Stimulated activated CD8-positive, alpha-beta memory T cell treated with anti-CD3 and anti-CD28 coated beads, Interleukin-2, amount 100 ng/mL, for 1 hour (primary cell): ENCODE measurements at places on chromosomes 1 and 21.

GRCh38 chr1:52725903-52726264 lies 369 bp upstream of the ZYG11B start:
- DNase-seq = no peak

- DNase-seq = no peak
Observed at GRCh38 chr1:65965112-65965996, 172.7 kb downstream of the PDE4B start.

DNA sequence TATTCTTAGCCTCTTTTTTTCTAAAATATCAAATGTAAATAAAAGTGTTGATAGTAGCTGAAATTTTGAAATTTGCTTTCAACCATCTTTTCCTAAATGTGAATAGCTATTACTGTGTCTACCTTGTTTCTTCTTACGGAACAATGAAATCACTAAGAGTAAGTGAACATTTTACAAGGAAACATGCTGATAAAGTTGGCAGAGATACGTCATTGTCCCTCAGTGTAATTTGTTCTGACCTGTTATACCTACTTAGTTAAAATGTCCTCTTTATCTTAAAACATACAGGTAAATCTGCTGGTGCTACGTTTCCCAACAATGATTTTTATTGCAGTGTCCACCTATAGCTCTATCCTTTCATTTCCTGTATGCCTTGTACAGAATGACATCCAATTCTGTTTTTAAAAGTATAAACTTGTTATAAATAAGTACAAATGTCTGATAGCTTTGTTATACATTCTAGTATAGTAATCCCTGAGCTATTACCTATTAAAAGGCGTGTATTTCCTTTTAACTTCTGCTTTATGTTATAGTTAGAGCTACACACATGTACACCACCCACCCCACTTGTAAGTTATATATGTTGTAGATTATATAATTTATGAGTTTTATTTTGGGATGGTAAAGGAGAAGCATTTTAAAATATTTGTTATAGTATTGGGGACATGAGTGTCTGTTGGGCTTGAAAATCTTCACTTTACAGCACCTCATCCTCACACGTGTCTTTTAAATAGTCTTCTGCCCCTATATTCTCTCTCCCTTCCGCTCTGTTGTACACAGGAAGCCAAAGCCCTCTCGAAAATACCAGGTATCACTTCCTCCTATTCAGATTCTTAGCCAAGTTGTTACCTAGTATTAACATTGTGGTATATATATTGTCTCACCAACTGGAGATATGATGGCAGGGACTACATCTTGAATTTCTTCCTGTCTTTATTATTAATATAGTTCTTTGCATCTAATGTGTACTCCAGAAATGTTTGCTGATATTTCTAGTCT lies 25.2 kb downstream of the LAMC1 start:
- DNase-seq = no peak

DNA sequence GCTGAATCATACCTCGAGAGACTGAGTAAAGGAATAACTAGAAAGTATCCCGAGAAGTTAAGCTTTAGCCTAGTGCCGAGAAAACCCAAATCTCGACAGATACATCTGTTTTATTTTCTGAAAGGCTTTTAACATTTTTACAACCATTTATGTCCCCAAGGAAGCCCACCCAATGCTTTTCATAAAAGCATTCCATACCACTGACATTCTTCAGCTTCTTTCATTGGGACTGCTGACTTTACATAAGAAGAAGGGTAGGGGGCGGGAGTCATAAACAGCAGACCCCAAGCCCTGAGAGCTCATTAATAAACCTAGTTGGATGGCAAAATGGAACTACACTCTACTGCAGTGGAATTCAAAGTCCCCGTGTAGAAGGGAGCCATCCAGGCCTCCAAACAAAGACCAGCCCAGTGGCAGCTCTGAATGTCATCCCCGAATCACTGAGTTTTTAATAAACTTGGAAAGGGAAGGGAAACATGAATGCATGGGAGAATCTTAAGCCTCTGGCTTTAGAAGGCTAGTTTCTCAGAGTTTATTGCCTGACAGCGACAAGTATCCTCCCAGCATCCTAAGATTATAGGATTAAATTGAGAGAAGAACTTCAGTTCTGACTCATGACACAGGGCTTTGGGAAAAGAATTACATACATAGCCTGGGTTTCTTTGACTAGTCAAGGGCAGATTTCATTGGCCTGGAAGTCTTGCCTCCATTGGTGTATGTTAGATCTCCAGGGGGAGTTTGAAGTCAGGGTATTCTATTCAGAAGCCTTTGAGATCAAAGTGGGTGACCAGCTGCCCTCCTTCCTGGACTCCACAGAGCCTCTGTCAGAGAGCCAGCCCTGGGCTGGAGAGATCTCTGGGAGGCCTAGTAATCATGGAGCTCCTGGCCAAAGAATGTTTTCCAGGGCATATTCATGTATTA lies 3.7 kb downstream of the ATF3 start:
- no peak for DNase-seq

DNA sequence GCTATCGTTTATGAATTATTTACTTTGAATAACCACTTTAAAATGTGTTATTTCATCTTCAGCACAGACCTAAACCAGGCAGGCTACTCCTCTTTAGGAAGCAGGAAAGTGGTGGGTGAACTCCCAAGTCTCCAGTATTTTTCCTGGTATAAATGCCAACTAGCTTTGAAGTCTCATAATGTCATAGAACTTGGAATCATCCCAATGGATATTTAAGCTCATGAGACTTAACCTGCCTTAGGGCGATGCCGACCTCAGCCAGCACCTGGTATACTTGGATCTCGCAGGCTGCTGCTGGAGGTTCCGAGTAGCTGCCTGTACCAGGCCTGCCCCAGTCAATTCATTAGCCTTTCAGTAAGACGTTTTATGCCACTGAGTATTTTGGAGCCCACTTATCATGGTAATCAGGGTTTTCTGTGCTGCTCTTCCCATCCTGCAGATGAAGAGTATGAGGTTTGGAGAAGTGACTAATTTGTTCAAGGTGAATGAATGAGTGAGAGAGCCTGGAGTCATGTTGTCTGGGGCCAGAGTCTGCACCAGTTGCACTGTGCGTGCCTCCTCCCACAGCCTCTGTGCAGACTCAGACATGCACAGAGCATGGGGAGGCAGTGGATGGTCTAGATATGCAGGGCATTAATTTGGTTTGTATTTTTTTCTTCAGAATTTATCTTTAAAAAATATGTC lies 34.9 kb downstream of the VANGL1 start:
- no peak for DNase-seq

GRCh38 chr1:105830571-105831146 lies 1225.8 kb upstream of the PRMT6 start:
- no peak for DNase-seq

DNA sequence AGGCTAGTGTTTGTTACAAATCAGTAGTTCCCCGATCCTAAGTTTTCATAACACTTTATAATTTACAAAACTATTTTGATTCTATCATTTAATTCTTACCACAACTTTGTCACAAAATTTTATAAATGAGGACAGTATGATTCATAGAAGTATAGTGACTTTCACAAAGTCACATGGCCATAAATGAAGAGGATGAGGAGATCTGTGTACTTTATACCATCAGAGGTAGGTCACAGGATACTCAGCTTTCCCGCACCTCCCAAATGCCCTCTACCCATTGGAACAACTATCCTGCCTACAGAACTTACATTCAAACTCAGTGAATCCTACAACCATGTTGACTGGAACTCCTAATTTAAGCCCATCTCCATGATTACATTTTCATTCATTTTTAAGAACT lies 56.3 kb downstream of the TNFSF4 start:
- no peak for DNase-seq

DNA sequence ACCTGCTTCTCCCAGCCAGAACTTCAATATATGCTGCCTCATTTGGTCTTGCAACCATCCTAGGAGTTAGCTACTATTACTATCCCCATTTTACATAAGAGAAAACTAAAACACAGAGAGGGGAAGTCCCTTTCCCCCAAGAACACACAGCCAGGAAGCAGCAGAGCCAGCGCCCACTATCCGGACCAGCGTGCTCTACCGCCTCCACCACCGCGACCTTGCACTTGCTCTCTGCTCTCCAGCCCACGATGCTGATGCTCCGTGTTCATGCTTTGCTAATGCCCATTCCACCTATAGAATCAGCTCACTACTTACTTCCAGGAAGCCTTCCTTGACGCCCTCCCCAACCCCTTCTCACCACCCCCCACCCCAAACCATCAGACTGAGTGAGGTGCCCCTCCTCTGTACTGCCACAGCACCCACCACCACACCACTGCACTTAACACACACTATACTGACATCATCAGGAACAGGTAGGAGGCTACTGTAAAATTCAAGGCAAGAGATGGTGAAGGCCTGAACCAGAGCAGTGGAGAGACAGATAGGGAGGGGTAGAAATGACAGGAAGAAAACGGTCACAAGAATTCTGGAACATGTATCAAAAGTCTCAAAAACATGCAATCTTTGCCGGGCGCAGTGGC lies 9.4 kb downstream of the TMEM53 start:
- no peak for DNase-seq

GRCh38 chr1:174209347-174210187 lies 50.2 kb downstream of the RABGAP1L start:
- DNase-seq = no peak

GRCh38 chr1:242147096-242147976 lies 148.4 kb upstream of the MAP1LC3C start:
- no peak for DNase-seq

- peak; percentile 8 for DNase-seq
Observed at GRCh38 chr1:197774466-197775281, 606 bp downstream of the DENND1B start.

- no peak for DNase-seq
Observed at GRCh38 chr1:35657851-35658250, 16.5 kb upstream of the PSMB2 start.

DNA sequence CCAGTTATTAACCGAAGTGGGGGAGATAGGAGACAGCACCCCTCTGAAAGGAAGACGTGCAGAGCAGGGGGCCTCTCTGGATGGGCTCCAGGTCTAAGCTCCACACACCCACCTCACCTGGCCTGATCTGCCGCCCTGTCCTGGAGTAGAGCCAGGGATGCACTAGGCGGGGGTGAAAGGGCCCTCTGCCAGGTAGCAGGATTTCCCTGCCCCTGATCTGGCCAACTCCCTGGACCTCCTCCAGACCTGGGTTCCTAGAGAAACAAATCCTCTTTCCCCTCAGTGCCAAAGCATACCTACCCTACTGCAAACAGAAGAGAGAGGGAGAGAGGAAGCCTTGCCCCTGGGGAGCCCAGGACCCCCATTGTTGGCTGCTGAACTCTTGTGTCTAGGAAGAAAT lies 2.0 kb downstream of the CRABP2 start:
- no peak for DNase-seq

- no peak for DNase-seq
Observed at GRCh38 chr1:193211539-193211938, 25.1 kb upstream of the B3GALT2 start.

- no peak for DNase-seq
Observed at GRCh38 chr1:219189952-219190351, 16.3 kb downstream of the LYPLAL1 start.

- no peak for DNase-seq
Observed at GRCh38 chr1:63557365-63557987, 34.2 kb downstream of the EFCAB7 start.

GRCh38 chr21:36867291-36867905 lies 99.1 kb downstream of the HLCS start:
- no peak for DNase-seq

- no peak for DNase-seq
Observed at GRCh38 chr1:150162862-150163706, 13.4 kb downstream of the PLEKHO1 start.

GRCh38 chr1:107247679-107248078 lies 106.8 kb downstream of the NTNG1 start:
- no peak for DNase-seq

- no peak for DNase-seq
Observed at GRCh38 chr1:9121496-9122409, 7.1 kb downstream of the GPR157 start.

- DNase-seq = no peak
Observed at GRCh38 chr1:41354956-41355355, 6.3 kb upstream of the FOXO6 start.

- DNase-seq = no peak
Observed at GRCh38 chr21:17085707-17086106, 427.1 kb upstream of the CXADR start.

GRCh38 chr1:10891091-10891490 lies 94.6 kb upstream of the CASZ1 start:
- no peak for DNase-seq

DNA sequence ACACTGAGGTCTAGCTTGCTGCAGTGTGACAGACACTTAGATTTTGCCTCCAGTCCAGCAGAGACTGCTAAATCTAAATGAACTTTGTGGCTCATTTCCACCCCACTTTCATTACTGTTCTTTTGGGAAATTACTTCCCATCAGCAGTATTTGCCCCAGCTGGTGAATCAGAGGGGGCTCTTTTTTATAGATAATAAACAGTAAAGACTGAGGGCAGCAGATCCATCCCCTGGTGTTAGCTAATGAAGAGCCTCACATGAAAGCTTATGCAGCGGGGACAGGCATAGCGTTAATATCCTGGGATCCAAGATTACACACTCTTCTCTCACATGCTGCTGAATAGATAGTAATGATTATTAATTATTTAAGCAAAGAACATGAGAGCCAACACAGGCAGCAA lies 6.4 kb upstream of the CTNNBIP1 start:
- DNase-seq = no peak

GRCh38 chr1:247551721-247552120 lies 2.8 kb downstream of the GCSAML start:
- no peak for DNase-seq

- DNase-seq = no peak
Observed at GRCh38 chr1:19123837-19124236, 86.2 kb downstream of the UBR4 start.

DNA sequence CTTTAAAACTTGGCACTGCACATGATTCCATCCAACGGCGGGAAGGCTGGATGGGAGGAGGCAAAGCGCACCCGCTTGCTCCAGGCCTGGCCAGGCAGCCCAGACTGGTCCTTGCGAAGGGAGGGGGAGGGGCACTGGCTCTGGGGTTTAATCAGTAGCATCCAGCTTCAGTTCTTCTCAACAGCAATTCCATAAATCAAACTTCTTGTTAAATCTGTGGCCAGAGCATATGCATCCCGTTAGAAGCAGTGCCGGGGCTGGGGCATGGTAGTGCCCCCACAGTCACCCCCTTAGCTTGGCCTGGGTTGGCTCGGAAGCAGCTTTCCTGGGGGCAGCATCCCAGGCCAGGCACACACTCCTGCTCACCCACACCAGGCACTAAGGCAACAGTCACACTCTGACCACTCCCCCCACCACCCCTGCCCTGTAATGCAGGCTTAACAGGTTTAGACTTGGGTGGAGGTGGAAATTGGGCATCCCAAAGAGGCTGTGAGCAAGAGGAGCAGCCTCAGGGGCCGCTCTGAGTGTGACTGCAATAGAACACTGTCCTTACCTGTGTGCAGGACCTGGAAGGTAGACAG lies 94.1 kb upstream of the CASZ1 start:
- DNase-seq = no peak
